Kidney glomerular epithelial cell (primary cell): ENCODE measurements at places on chromosomes 1 and 21.
A peak's percentile ranks its signal among the peaks of the same experiment; 100 is the strongest.

GRCh38 chr1:64745181-64745985 lies 508 bp downstream of the RAVER2 start:
- no peak for DNase-seq

DNA sequence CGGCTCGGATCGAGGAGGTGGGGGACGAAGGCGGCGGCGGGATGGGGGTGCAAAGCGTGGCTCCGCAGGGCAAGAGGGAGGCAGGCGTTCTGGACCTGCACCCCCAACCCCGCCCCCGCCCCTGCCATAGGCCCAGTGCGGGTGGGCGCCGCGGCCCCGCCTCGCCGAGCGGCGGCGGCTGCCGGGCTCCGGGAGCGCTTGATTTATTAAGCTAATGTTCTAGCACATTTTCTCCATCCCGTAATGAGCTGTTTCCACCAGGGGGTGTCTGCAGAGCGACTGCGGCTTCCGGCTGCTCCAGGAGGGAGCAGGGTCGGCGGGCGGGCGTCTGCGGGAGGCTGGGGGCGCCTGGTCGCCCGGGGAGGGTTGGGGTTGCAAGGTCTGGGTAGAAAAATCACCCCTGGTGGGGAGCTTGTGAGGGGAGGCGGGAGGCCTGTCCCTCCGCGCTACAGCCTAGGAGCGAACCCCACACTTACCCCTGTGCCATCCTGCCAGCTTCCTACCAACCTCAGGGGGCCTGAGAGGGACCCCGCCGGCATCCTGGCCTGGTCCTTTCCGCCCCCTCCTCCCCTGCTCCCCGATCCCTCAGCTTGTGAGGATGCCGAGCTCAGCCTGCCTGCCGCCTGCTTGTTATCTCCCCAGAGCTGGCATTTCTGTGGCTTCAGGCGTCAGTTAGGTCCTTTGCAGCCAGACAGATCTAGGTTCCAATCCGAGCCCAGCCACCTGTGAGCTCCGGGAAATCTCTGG lies 48.5 kb upstream of the ACOT11 start:
- DNase-seq: peak; percentile 31

DNA sequence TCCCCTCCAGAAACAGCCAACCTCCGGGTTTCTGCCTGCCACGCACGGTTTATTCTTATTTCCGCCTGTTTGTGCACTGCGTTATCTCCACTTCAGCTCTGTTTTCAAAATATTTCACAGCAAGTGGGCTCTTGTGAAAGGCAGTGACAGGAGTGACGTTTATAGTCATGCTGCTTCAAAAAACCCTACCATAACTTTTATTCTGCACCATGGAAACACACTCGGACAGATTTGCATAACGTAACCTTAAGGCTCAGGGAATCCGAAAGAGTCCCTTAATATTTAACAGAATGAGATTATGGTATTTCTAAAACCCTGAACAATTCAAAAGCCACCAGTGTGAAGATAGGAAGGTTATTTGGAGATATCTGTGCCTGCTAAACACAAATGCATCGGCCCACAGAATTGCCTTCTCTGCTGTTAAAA lies 782 bp upstream of the SDE2 start:
- DNase-seq: no peak

GRCh38 chr1:169108863-169109560 lies 2.5 kb downstream of the ATP1B1 start:
- peak; percentile 45 for DNase-seq
